ENCODE measurements at places on chromosomes 16 and 17.

GRCh38 chr17:57455063-57455914, 199.0 kb downstream of the MSI2 start:
- DNase-seq: no peak

DNA sequence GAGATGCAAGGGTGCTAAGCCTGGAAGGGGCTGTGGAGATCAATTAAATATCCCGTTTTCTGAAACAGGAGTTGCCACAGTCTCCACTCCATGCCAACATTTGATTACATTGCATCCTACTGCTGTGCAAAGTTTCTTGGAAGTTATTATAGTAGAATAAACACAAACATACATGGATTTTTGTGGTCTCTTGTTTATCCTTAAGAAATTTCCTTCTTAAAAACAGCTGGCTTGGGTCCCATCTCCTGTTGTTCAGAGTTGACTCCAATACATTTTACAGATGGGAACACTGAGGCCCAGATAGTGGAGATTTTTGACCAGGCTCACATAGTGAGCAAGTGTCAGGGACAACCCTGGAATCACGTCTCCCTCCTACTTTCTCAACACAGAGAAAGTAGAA, 124.0 kb upstream of the ADAMTS18 start:
- no peak for DNase-seq

DNA sequence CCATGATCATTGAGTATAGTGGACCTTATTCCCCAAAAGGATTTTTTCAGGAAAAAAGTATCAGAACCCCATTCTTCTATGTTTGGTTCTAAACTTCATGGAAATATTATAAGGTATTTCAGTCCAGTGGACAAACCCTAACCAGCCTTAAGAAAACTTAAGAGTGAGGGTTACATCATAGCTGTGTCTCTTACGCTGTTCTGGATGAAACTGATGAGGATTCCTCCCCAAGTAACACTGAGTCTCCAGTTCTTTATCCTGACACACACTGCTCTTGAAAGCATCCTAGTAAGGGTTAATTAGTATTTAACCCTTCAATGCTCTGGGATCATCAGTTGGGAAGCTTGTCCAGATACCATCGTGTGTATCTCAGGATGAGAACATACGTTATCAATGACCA, 5.0 kb downstream of the LYRM1 start:
- no peak for DNase-seq

DNA sequence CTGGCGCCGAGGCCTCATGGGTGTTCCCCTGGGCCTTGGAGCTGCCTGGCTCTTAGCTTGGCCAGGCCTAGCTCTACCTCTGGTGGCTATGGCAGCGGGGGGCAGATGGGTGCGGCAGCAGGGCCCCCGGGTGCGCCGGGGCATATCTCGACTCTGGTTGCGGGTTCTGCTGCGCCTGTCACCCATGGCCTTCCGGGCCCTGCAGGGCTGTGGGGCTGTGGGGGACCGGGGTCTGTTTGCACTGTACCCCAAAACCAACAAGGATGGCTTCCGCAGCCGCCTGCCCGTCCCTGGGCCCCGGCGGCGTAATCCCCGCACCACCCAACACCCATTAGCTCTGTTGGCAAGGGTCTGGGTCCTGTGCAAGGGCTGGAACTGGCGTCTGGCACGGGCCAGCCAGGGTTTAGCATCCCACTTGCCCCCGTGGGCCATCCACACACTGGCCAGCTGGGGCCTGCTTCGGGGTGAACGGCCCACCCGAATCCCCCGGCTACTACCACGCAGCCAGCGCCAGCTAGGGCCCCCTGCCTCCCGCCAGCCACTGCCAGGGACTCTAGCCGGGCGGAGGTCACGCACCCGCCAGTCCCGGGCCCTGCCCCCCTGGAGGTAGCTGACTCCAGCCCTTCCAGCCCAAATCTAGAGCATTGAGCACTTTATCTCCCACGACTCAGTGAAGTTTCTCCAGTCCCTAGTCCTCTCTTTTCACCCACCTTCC, 7.9 kb downstream of the HIRIP3 start:
- DNase-seq: no peak

DNA sequence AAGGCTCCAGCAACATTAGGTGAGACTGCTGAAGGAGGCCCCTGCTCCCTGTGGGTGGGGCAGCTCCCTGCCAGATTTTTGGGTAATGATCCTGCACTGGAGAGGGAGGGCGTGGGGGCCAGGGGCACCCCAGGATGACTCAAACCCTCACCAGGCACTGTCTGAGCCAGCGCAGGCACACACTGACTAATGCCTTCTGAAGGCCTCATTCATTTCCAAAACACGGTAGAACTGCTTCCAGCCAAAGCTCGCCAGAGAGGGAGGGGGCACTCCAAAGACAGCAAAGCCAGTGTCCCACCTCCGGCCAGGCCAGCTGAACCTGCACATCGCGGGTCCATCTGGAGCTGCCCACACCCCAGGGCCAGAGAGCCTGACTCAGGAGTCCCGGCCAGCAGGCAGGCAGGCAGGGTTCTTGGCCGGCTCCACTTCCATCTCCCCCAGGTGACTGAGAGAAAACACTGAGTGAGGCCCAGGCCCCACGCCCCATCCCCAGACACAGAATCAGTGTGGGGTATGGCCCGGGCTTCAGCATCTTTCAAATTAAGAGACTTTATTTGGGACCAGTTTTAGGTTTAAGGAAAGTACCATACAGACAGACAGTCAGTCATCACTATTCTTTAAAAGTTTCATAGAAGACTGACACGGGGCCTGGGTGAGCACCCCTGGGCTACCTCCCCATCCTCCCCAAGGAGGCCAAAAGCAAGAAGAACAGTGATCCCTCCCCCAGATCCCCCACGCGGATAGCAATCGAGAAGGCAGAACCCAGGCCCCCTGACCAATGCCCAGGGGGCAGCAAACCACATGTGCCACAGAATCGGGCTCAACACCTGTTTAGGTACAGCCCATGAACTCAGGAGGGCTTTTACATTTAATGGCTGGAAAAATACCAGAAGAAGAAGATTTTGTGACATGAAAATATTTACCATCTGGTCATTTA, 2.3 kb downstream of the PIEZO1 start:
- peak; percentile 46 for DNase-seq

DNA sequence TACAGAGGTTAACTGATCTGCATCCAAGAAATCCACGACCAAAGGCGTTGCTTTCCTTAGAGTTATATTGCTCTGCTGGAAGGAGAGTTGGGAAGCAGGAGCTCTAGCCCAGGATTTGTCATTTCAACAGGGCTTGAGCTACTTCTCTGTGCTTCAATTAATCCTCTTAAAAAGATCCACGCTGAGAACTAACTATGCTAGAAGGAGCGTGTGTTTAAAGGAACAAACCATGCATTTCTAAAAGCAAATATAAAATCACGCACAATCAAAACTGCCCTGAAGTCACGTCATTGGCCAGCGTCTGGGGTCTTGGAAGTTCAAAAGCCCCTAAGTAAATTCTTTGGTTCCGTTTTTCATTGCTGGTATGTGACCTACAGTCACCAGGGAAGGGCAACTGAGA, 1.1 kb downstream of the ARL6IP1 start:
- no peak for DNase-seq

GRCh38 chr17:66507103-66507923, 204.9 kb downstream of the PRKCA start:
- DNase-seq: peak; percentile 47

- peak; percentile 74 for DNase-seq
Observed at GRCh38 chr17:48603959-48604769, 622 bp downstream of the HOXB6 start.

GRCh38 chr17:29619251-29619650, 3.5 kb downstream of the CORO6 start:
- no peak for DNase-seq
